Activated T-cell treated with anti-CD3 and anti-CD28 coated beads for 24 hours (primary cell): ENCODE measurements at places on chromosomes 7 and 10.

GRCh38 chr10:48442809-48443177, 136.3 kb downstream of the MAPK8 start:
- no peak for DNase-seq

GRCh38 chr7:111363099-111363498, 199.2 kb downstream of the IMMP2L start:
- no peak for DNase-seq

GRCh38 chr7:10662982-10663884, 310.4 kb upstream of the PHF14 start:
- no peak for DNase-seq

- DNase-seq = no peak
These were observed 21.6 kb upstream of the ZFAND2A start for GRCh38 chr7:1181640-1182039.

GRCh38 chr7:112248598-112248997, 42.1 kb downstream of the ZNF277 start:
- DNase-seq = no peak
